CD4-positive, alpha-beta T cell (primary cell): ENCODE measurements at places on chromosomes 13 and 19. TPM values are rescaled to one million over a fixed set of nuclear protein-coding genes. Genes with fewer than 3 reads are reported as not detected.

The GYS1 gene
- 14.1 TPM for total RNA-seq

DNA sequence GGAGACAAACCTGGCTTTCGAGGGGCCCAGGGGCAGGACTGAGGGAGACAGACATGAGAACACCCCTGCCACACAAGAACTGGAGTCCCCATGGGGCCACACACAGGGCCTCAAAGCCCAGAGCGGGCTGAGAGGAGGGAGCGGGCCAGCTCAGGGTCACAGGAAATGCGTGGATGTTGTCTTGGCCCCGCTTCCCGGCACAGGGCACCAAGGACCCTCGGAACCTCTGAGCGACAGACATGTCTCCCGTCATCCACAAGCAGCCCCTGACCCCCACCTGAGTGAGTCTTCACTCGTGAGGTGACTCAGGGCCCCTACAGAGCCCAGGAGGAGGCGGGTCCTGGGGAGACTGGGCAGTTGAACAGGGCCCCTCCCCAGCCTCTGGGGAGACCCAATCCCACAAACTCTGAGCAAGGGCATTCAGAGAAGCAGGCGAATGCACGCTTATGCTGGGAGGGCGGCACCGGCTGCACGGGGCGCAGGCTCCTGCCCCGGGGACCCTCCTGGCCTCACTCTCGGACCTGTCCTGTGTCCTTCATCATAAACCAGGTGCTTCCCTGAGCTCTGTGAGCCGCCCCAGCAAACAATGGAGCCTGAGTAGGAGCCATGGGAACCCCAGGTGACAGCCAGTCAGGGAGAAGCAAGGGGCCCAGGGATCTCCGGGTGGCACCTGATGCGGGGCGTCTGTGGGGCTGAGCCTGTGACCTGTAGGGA, 20.1 kb downstream of the SGTA start:
- no peaks in the 10 kb centered on the region for H3K27me3 ChIP-seq
- H3K4me3 ChIP-seq, result no peak overlapping the region
- DNase-seq, result no peak
- no peak overlapping the region for H3K27ac ChIP-seq

- H3K36me3 ChIP-seq, result no peaks in the 10 kb centered on the region
- no peak for DNase-seq
- H3K27me3 ChIP-seq, result no peaks in the 10 kb centered on the region
- no peak overlapping the region for H3K4me3 ChIP-seq
Measured at GRCh38 chr13:23824371-23824770, 64.8 kb downstream of the MIPEP start.

GRCh38 chr19:10183926-10184325, 10.8 kb downstream of the DNMT1 start:
- H3K27ac ChIP-seq, result no peak overlapping the region
- peaks cover 68% of the 10 kb centered on the region for H3K36me3 ChIP-seq
- no peak overlapping the region for H3K4me3 ChIP-seq
- peaks cover 21% of the 10 kb centered on the region for H3K4me1 ChIP-seq
- no peaks in the 10 kb centered on the region for H3K27me3 ChIP-seq

DNA sequence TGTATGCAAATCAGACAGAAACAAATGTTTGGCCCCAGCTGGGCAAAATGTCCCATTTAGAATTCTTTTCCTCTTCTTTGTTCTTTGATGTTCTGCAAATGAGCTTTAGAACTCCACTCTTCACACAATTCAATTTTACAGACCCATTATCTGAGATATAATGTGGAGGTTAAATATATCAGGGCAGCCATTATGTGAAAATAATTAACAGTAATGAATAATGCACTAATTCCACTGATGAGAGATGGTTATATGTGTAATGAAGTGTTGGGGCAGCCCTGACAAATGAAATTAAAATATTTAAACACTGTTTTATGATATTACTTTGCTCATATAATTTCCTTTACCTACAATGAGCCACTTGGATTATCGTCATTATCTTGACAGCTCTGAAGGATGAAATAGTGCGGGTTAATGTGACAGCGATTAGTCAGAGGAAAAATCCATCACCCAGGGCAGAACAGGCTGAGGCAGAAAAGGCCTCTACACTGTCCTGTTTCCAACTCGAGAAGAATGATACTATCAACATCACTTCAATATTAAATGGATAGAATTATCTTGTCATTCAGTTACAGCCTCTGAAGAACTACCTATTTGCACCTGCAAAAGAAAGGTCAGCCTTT, 321.1 kb downstream of the RBM26 start:
- H3K36me3 ChIP-seq, result no peaks in the 10 kb centered on the region
- H3K27me3 ChIP-seq, result peaks cover 4% of the 10 kb centered on the region
- no peak overlapping the region for H3K4me3 ChIP-seq
- DNase-seq, result no peak
- no peaks in the 10 kb centered on the region for H3K4me1 ChIP-seq

DNA sequence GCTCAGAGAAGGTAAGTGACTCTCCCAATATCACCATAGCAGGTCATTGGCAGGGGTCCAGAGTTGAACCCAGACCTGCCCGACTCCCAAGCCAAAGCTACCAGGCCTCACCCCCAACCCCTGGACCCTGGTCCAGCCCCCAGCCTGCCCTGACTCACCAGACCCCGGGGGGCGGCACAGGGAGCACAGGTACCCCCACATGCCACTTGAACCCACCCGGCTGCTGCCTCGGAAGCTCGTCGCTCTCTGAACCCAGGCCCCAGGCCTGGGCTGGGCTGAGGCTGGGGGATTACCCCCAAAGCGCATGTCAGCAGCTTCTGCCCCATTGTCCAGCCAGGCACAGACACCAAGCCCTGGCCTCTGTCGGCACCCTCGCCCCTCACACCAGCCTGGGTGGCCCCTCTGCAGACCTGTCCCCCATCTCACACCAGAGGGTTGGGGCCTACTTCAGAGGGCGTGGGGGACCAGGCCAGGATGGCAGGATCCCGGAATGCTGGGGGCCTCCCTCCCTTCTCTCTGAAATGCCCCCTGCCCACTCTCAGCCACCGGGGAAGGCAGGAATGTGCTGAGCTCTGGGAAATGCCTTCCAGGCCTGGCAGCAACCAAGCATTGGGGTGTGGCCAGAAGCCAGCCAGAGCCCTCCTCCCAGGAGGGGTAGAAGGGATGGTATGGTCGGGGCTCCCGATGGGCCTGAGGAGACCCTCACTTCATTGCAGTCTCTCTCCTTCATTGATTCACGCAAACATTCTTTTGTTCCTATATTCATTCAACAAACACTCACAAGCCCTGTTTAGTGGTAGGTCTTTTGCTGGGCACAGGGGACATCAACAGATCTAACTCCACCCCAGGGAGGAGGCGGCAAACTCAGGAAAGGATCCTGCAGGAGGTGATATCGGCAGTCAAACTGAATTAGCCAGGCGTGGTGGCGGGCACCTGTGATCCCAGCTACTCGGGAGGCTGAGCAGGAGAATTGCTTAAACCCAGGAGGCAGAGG, 1.7 kb upstream of the PRX start:
- no peaks in the 10 kb centered on the region for H3K36me3 ChIP-seq
- no peak overlapping the region for H3K27ac ChIP-seq
- no peak for DNase-seq
- no peak overlapping the region for H3K4me3 ChIP-seq
- no peaks in the 10 kb centered on the region for H3K27me3 ChIP-seq
- peaks cover 7% of the 10 kb centered on the region for H3K4me1 ChIP-seq

GRCh38 chr19:49677231-49677900, at the start of gene PRMT1:
Gene PRMT1 (plus strand): TSS chr19:49677271. CDS start chr19:49677281, 10 bp downstream.
- H3K27ac ChIP-seq, result peak within 1 kb of the TSS; percentile 98
- peak; percentile 24 for DNase-seq
- H3K27me3 ChIP-seq, result no peaks in the 10 kb centered on the region
- H3K4me1 ChIP-seq, result peaks cover 51% of the 10 kb centered on the region
- peak within 1 kb of the TSS; percentile 99 for H3K4me3 ChIP-seq
- H3K36me3 ChIP-seq, result peaks cover 24% of the 10 kb centered on the region

GRCh38 chr19:35509018-35509652, 4.3 kb downstream of the DMKN start:
- H3K27ac ChIP-seq, result no peak overlapping the region
- peak; percentile 16 for DNase-seq
- H3K4me1 ChIP-seq, result peaks cover 20% of the 10 kb centered on the region

GRCh38 chr13:49060678-49061387, 85.1 kb downstream of the FNDC3A start:
- H3K27me3 ChIP-seq, result no peaks in the 10 kb centered on the region
- no peak overlapping the region for H3K27ac ChIP-seq
- no peak overlapping the region for H3K4me3 ChIP-seq
- H3K4me1 ChIP-seq, result no peaks in the 10 kb centered on the region
- H3K36me3 ChIP-seq, result no peaks in the 10 kb centered on the region
- DNase-seq, result no peak

GRCh38 chr13:75326173-75327134, 155.5 kb downstream of the TBC1D4 start:
- peak overlapping the region; percentile 89 for H3K27ac ChIP-seq
- H3K4me1 ChIP-seq, result peaks cover 5% of the 10 kb centered on the region
- H3K27me3 ChIP-seq, result no peaks in the 10 kb centered on the region
- DNase-seq, result peak; percentile 45
